AG08395 (cell line): ENCODE measurements at places on chromosomes 7 and 10.

DNA sequence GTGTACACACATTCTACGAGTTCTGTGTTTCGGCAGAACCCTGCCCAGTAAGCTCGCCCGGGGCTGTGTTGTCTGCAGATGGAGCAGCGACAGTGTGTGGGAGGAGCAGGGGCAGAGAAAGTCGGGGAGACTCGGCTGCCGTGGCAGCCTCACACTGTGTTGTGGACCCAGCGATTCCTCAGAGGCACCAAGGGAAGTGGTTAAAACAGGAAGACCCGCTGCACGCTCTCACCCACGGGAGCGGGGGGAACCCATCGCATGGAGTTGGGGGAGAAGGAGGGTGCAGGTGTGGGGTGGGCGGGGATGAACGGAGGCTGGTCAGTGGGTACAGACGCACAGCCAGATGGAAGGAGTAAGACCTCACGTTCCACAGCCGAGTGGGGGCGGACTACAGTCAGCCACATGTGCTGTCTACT lies 250.2 kb downstream of the ELFN1 start:
- peak; percentile 38 for DNase-seq

GRCh38 chr7:102841290-102841689 lies 71.5 kb upstream of the LRRC17 start:
- no peak for DNase-seq

- DNase-seq: peak; percentile 89
These were observed at the start of gene GPR158 for GRCh38 chr10:25174461-25175230. Gene GPR158 (plus strand): TSS chr10:25175001. CDS start chr10:25175421, 420 bp downstream.

DNA sequence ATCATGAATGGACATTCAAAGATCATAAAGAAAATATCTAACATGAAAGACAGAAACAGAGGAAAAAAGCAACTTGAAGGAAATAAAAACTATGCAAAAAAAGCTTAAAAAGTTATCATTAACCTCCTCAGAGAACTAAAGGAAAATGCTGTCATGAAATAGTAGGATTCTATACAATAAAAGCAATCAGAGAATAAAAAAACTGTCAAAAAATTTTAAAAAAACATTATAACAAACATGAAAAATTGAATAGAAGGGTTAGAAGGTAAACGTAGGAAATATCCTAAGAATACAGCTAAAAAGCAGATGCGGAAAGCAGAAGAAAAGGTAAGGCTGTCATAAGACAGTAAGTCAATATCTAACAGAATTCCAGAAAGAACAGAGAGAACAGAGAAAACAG lies 44.8 kb downstream of the SGMS1 start:
- no peak for DNase-seq

DNA sequence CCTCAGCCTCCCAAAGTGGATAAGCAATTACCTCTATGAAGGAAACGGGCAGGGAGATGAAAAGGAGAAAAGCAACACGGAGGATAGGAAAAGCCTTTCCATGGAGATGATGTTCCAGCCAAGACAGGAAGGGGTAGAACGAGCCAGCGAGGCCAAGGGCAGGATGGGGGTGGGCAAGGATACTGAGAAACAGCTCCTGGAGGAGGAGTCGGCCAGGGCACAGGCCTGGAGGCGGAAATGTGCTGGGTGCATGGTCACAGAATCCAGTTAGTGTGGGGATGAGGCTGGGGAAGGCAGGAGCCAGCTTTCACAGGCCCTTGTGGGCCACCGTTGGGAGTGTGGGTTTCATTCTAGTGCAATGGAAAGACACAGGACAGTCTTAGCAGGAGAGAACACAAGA lies 162.6 kb downstream of the JAZF1 start:
- no peak for DNase-seq

- no peak for DNase-seq
These were observed at the start of gene PCDH15 for GRCh38 chr10:54800741-54801421. Gene PCDH15 (minus strand): TSS chr10:54801231. CDS start chr10:54664262, 136,969 bp downstream.

DNA sequence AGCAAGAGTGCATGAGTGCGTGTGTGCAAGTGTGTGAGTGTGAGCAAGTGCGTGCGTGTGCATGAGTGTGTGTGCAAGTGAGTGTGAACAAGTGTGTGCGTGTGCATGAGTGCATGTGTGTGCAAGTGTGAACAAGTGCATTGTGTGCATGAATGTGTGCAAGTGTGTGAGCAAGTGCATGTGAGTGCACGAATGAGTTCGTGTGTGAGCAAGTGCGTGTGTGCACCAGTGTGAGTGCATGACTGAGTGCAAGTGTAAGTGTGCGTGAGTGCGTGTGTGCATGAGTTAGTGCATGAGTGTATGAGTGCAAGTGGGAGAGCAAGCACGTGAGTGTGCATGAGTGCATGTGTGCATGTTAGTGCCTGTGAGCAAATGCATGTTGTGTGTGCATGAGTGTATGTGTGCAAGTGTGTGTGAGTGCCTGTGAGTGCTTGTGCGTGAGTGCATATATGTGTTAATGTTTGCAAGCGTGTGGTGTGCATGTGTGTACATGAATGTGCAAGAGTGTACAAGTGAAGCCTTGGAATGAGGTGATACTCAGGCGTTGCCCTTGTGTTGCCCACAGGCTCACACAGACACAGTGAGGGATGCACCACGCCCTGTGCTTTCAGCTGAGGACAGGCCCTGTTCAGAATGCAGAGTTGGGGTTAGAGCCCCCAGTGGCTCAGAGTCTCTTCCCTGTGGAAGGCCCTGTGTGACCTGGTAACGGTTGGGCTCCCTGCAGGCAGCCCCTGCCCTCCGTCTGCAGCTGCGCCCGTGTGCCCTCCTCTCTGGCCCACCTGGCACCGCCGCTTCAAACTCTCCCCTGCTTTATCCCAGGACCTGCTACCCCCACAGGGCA lies 97.1 kb downstream of the NKX6-2 start:
- DNase-seq: no peak
